H4 (cell line): ENCODE measurements at places on chromosomes 16 and 17. TPM values are rescaled to one million over a fixed set of nuclear protein-coding genes. Genes with fewer than 3 reads are reported as not detected.

DNA sequence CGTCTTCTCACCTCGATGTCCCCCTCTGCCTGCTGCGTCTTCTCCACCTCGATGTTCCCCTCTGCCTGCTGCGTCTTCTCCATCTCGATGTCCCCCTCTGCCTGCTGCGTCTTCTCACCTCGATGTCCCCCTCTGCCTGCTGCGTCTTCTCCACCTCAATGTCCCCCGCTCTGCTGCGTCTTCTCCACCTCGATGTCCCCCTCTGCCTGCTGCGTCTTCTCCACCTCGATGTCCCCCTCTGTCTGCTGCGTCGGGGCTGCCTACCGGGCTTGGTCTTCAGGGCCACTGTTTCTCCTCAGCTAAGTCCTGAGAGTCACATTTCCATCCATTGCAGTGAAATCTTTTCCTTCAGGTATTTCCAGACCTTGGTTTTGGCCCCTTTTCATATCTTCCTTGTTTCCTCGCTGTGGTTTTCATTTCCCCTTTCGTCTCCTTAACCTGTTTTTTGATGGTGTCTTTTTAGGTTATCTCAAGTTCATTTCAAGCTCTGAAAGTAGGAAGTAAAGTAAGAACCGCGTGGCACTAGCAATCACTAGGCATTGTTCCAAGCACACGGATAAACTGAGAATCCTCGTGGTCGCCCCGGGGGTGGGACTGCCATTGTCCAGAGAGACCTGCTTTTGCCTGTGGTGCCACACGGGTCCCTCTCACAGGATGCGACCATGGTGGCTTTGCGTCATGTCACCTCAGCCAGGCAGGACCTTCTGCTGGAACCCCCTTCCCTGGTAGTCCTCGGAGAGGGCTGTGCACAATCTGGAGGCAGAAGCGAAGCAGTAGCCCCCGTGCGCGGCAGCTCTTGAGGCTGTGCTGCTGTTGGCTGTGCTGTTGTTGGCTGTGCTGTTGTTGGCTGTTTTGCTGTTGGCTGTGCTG, 9.5 kb upstream of the ZNF750 start:
- no peak for DNase-seq

DNA sequence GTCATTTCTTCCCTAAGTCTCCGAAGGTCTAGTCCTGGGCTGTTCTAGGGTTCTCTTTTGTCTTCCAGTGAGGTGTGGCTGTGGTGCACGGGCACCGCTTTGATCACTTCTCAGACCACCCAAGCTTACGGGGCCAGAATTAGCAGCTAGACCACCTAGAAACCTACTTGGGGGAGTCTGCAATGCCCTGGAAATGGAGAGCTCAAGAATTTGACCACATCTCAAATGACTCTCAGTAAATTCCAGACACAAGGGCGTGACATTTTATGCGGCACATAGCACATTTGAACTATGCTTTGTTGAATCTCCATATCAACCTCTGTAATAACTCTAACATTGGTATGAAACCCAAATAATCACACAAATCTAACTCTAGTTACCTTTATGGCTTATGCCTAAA, 24.9 kb downstream of the TRIM16 start:
- DNase-seq = no peak

DNA sequence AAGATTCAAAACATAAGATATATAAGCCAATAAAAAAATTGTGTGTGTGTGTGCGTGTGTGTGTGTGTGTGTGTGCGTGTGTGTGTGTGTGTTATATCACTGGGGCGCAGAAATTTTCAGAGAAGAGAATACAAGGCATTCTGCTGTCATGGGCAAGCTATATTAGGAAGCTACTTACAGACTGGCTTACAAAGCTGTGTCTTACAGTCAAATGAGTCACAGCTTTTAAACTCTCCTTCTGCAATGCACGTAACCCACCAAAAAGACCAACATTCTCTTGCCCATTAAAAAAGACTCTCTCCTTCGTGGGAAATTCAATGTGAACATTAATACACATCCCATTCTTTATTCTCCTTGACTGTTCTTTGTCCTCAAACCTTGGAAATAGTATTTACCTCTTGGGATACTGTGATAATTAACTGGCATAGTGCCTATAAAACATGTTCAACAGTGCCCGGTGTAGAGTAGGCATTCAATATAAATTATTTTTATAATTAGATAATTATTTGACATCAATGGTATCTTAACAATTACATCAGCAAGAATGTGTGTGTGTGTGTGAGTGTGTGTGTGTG, 860.4 kb upstream of the SOX9 start:
- no peak for DNase-seq

DNA sequence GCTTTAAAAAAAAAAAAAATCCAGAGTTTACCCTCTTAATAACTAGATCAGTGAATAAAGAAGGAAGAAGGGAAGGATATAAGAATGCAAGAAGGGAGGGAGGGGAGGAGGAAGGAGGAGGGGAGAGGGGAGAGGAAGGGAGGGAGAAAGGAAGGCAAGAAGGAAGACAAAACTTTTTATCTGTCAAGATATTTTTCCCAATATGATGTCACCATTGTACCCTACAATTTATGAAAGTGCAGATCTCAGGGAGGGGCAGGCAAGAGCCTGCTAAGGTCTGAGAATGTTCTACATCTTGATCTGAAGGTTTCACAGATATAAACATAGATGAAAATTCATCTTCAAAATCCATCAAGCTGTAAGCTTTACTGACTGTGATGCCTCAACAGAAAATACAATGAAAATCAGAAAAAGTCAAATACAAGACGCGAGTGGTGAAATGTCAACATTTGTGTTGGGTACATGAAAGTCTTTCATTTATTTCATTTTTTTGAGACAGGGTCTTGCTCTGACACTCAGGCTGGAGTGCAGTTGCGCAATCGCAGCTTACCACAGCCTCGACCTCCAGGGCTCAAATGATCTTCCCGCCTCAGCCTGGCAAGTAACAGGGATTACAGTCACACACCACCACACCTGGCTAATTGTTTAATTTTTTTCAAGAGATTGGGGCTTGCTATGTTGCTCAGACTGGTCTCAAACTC, 57.1 kb upstream of the EMP2 start:
- DNase-seq = no peak

Gene PRSS36
- 0.12 TPM in 1 of 2 replicates, not detected in the other for total RNA-seq

Gene GALK1
- total RNA-seq = 46.3 and 51.7 TPM in 2 replicates

DNA sequence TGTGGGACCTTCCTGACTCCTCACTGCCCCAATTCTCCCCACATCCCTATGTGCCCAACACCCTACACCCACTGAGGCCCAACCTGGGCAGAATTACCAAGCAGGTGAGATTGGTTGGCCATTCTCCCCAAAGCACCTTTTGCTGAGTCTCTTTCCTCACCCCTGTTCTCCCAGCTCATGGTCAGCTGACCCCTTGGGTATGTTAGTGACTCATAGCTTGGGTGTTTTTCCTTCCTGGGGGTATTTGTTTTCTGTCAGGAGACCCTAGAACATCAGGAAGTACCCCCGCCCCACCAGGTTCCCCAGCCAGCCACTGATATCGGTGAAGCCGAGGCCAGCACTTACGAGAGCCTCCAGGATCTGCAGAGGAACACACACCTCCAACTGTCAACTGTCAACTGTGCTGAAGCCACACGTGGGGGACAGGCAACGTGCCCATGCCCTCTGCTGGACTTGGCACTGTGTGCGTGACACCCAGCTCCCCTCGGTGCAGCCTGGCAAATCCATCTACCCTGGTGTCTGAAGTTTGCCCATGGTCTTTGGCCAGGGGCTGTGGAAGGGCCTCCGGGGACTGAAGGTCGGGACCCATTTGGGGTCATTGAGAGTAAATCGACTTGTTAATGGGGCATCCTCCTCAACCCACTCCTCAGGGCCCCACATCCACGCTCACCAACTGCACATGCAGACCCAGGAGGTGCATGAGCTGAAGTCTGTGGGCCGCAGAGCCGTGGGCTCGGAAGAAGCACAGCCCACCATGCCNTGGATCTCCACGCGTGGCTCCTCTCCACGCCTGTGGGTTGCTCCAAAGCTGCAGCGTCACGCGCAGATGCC, 53.1 kb downstream of the METRNL start:
- no peak for DNase-seq

Gene CCL23
- not detected in 2 replicates for total RNA-seq

- no peak for DNase-seq
These were observed 12.6 kb upstream of the TMEM220 start for GRCh38 chr17:10742431-10742830.

- no peak for DNase-seq
These were observed 4.5 kb downstream of the PRSS27 start for GRCh38 chr16:2715519-2715918.

Gene ENPP7
- total RNA-seq = not detected in 2 replicates

DNA sequence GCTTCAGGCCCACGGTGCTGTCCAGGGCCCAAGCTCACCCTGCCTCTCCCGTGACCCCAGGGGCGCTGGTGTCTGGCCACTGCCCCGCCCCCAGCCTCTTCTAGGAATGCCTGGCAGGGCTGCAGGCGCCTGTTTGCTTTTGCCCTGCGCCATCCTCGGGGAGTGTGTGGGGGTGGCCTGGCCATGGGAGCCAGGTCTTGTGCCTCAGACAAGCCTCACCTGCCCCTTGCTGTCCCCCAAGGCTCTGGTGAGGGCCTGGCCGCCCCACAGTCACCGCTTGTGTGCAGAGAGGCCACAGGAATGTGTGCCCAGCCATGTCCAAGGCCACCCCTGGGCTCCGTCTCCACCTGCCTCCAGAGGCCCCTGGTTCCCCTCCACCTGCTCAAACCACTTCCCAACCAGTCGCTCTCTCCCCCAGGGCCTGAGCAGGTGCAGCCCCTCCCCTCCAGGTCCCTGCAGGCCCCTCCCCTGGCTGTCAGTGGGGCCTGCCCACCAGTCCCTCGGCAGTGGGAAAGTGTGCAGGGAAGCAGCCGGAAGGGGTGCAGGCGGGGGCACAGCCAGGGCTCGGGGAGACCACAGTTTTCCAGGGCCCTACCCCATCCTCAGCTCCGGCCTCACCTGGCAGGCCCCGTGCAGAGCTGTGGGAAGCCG, 841 bp upstream of the IGFALS start:
- no peak for DNase-seq

- DNase-seq = no peak
These were observed 256.9 kb upstream of the PMFBP1 start for GRCh38 chr16:72428681-72429376.

DNA sequence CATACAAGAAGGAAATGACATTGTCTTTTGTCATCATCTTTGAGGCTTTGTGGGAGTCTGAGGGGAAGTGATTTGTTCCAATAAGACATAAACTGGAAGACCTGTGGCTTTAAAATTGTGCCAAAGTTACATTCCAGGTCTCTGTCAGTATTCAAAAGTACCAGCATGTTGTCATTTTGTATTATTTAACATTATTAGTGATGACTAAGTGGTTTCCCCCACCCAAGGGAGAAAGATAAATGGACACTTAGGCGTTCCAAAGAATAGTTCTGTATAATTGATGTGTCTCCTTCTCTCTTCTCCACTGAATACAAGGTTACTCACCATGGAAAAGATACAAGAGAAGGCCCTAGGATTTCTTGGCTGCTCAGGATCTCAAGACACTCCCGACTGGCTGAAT, 3.8 kb downstream of the CFAP97D1 start:
- no peak for DNase-seq

Gene PYCARD
- total RNA-seq = not detected in 2 replicates

Gene SCNN1B
- not detected in 2 replicates for total RNA-seq

GRCh38 chr16:668519-669171, 713 bp downstream of the RHOT2 start:
- DNase-seq = no peak

- DNase-seq = no peak
These were observed 10.1 kb downstream of the GJD3 start for GRCh38 chr17:40354221-40355122.

GRCh38 chr16:9256196-9256595, 164.8 kb downstream of the HAPSTR1 start:
- DNase-seq = peak; percentile 12

Gene IRX3
- 0.64 and 2.6 TPM in 2 replicates for total RNA-seq

Gene SRL
- total RNA-seq = not detected in 2 replicates
